ENCODE measurements at places on chromosomes 13 and 19.

DNA sequence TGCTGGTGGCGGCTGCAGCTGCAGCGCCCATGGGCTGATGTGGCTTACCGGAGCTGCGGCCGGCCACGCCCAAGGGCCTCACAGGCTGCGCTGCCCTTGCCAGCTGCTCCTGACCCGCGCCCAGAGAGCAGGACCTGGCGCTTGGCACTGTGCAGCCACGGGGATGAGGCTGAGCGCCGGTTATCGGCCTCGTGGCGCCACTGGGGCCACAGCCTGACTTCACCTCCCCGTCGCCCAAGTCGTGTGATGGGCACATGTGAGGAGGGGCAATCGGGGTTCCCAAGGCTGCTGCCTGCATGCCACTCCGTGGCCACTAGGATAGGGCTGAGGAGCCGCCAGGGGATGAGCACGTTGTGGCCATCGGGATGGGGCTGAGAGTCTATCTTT is 77.2 kb upstream of the PABPC3 start:
- DNase-seq: no peak

DNA sequence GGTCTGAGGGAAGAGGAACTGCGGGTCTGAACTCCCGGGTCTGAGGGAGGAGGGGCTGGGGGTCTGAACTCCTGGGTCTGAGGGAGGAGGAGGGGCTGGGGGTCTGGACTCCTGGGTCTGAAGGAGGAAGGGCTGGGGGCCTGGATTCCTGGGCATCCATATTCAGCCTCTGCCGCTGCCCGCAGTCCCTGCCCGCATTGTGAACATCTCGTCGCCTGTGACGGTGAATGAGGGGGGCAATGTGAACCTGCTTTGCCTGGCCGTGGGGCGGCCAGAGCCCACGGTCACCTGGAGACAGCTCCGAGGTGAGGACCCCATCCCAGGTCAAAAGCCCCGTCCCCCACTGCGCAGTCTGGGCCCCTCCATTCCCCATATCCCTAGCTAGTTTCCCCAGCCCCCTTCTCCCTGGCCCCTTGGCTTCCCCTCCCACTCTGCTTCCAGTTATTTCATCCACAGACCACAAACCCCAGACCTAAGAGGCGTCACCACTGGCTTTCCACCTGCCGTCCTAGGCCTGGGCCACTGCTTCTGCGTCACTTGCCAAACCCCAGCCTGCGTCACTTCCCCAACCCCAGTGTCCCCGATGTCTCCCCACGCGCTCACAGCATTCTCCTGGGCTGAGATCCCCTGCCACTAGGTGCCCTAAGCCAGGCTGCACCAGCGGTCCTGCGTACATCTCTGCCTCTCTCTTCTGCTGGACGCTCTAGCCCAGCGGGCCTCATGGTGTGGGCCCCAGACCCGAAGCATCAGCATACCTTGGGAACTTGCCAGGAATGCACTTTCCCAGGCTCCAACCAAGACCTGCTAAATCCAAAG is 13.9 kb downstream of the IGLON5 start:
- DNase-seq: no peak

- no peak for DNase-seq
Observed at GRCh38 chr19:33424181-33424580, 50.7 kb downstream of the CEBPG start.

DNA sequence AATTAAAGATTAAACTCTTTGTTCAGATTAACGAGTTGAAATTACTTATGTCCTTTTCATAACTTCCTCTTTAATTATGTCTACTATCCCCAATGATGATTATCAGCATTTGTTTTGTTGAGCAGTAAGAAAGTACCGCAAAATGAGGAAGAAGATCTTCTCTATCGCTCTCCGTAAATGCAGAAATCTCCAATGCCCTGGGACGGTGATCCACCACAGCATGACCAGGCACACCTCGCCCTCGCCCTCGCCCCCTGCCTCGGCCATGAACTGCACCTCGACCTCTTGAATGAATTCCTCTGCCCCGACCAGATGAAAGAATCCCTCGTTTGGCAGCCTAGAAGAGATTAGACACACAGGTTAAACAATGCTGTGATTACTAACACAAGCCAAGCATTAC is 69.1 kb downstream of the RBM26 start:
- no peak for DNase-seq

GRCh38 chr13:51559946-51560735 is 24.1 kb upstream of the WDFY2 start:
- no peak for DNase-seq

DNA sequence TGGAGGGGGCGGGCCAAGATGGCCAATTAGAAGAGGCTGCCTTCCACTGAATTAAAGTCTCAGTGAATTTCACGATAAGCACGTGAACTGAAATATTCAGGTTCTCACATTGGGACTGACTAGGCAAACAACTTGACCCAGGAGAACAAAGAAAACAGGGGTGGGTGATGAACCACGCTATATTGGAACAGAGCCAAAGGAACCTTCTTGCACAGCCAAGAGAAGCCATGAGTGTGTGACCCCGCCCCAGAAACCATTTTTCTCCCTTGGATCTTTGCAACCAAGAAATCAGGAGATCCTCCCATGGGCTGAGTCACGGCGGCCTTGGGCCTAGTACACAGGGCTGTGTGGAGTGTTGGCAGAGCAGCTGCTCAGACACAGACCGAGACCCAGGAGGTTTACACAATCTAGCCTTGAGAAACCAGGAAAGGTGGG is 36.8 kb downstream of the ERICH4 start:
- DNase-seq: no peak

DNA sequence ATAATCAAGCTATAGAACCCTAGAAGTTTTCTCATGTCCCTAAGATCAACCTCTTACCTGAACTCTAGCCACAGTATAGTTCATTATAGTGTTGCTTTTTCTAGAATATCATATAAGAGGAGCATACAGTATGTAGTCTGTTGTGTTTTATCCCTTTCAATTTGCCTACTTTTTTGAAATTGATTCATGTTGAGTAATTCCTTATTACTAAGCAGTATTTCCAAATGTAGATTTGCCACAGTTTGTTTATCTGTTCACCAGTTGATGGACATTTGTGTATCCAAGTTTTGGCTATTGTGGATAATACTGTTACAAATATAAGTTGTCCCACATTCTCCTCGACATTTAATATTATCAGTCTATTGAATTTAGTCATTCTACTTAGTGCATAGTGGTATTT is 138.0 kb downstream of the LMO7 start:
- no peak for DNase-seq

DNA sequence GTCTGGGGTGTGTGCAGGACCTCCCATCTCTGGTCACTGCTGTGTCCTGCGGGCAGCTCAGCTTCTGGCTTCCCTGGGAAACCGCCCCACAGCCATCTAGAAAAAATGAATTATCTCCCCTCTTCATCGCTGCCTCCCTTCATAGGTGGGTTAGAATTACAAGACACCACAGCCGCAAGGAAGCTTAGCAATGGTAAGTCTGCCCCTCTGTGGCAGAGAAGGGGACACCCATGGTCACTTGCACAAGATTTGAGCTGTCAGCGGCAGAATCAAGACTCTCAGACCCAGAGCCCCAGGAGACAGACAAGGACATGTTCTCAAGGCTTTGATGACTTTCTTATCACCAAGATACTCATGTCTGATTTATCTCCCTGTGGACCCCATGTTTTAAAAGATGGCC is 110.8 kb upstream of the PABPC3 start:
- no peak for DNase-seq

- no peak for DNase-seq
Observed at GRCh38 chr13:41122838-41123237, 9.8 kb downstream of the KBTBD6 start.

- peak; percentile 21 for DNase-seq
Observed at GRCh38 chr13:91347996-91348905, 764 bp downstream of the MIR17HG start.

DNA sequence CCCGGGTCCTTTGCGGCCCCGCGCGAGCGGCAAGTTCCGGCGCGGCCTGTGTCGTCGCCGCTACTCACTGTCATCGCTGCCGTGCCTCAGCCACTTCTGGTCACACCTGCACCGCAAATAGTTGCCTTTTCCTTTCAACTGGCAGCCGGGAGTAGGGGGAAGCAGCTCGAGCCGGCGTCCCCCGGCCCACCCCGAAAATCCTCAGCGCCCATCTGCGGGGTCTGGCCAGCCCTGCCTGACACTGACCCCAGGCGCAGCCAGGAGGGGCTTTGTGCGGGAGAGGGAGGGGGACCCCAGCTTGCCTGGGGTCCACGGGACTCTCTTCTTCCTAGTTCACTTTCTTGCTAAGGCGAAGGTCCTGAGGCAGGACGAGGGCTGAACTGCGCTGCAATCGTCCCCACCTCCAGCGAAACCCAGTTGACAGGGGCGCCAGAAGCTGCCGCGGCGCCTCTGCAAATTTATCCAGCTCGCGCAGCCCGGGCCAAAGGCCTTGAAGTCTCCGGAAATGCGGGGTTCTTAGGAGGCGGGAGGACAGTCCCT is 1.7 kb downstream of the PDX1 start:
- DNase-seq: no peak

- peak; percentile 2 for DNase-seq
Observed at GRCh38 chr13:107553838-107554237, 661.5 kb downstream of the LIG4 start.

GRCh38 chr13:27040826-27041108 is 130.8 kb downstream of the USP12 start:
- DNase-seq: no peak

- no peak for DNase-seq
Observed at GRCh38 chr13:65843314-65843731, 1386.8 kb downstream of the PCDH9 start.

DNA sequence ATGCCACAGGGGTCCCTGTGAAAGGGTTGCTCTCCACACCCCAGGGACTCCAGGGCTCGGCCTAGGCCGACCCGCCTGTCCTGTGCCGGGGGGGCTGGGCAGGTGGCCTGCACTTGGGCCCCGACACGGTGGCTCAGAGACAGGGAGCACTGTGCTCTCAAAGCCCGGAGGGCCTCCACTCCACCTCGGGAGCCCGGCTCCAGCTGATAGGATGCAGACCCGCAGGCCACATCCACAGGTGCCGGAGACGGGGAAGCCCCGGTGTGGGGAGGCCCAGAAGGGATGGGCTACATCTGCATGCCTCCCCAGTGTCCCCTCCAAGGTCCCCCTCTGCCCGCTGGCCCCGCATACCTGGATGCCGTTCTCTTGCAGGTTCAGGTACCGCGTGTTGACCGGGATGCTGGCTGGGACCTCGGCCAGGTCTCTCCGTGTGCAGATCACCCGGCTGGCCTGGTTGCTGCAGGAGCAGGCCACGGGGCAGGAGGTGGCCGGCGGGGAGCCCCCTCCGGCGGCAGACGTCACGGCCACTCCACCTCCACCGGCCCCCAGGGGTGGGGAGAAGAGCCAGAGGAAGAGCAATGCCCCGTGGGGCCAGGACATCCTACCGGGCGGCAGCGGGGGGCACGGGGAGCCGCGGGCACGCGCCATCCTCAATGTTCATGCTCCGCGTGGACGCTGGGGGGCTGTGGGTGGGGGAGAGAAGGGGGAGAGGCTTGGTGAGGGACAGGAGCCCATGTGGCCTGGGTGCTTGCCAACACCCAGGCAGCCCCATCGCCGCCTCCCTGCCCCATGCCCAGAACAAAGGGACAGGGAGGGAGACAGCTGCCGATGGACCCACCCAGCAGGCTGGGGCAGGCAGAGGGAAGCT is 19.8 kb downstream of the LRRC4B start:
- no peak for DNase-seq

GRCh38 chr13:89199138-89199537 is 1528.0 kb downstream of the SLITRK5 start:
- no peak for DNase-seq

DNA sequence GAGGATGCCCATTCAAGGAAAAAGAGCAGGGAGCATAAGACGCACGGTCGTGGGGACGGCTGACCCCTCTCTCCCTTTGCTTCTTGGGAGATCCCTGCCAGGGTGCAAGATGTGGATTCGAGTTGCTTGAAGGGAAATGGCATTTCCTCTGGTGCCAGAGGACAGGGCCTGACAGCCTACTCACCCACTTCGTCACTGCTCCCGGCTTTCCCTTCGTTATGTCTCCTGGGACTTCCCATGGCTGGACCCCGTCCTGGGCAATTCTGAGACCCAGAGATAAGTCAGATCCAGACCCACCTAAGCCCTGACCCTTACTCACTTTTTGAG is 1.2 kb downstream of the TBC1D17 start:
- DNase-seq: no peak

- DNase-seq: peak; percentile 6
Observed at GRCh38 chr19:50909240-50910070, 1.7 kb downstream of the KLK4 start.

- no peak for DNase-seq
Observed at GRCh38 chr13:104085611-104086010, 1019.4 kb upstream of the SLC10A2 start.

- no peak for DNase-seq
Observed at GRCh38 chr19:18493440-18494266, 28.2 kb downstream of the ELL start.

Measured in muscle of arm (tissue), 14 donors.